ENCODE measurements at places on chromosomes 3 and 15. TPM values are rescaled to one million over a fixed set of nuclear protein-coding genes. Genes with fewer than 3 reads are reported as not detected.

The HRG gene
- total RNA-seq, result not detected

The LRCH3 gene
- total RNA-seq, result 16.7 TPM

The FETUB gene
- total RNA-seq, result 0.10 TPM

The ADAMTS9 gene
- 0.49 TPM for total RNA-seq

The CAMK2N2 gene
- total RNA-seq, result 1.6 TPM

The DNAH1 gene
- total RNA-seq, result 0.81 TPM

The COLQ gene
- 0.23 TPM for total RNA-seq

The GALNT15 gene
- not detected for total RNA-seq

The APOD gene
- 0.86 TPM for total RNA-seq

The ZBED2 gene
- 0.22 TPM for total RNA-seq

The CYP11A1 gene
- not detected for total RNA-seq

The ATP8B4 gene
- total RNA-seq, result 0.79 TPM

The CCR8 gene
- not detected for total RNA-seq

The GOLGA8K gene
- 0.42 TPM for total RNA-seq

The TMA7 gene
- total RNA-seq, result 319 TPM

The SLCO3A1 gene
- 23.5 TPM for total RNA-seq

The C3orf22 gene
- not detected for total RNA-seq

The GOLGA8Q gene
- 0.22 TPM for total RNA-seq

The CACNA2D3 gene
- 0.09 TPM for total RNA-seq

The PRR23B gene
- not detected for total RNA-seq

The RTP1 gene
- not detected for total RNA-seq

The CNTN6 gene
- not detected for total RNA-seq
